ENCODE measurements at places on chromosomes 1 and 21.

- DNase-seq, result no peak
These were observed 112.1 kb downstream of the HLCS start for GRCh38 chr21:36854391-36854790.

GRCh38 chr1:200922406-200922805, 27.7 kb downstream of the INAVA start:
- no peak for DNase-seq

- DNase-seq, result no peak
These were observed 158.9 kb downstream of the PCBP3 start for GRCh38 chr21:45802425-45802824.

GRCh38 chr1:235553112-235553551, 48.9 kb upstream of the B3GALNT2 start:
- DNase-seq, result no peak

DNA sequence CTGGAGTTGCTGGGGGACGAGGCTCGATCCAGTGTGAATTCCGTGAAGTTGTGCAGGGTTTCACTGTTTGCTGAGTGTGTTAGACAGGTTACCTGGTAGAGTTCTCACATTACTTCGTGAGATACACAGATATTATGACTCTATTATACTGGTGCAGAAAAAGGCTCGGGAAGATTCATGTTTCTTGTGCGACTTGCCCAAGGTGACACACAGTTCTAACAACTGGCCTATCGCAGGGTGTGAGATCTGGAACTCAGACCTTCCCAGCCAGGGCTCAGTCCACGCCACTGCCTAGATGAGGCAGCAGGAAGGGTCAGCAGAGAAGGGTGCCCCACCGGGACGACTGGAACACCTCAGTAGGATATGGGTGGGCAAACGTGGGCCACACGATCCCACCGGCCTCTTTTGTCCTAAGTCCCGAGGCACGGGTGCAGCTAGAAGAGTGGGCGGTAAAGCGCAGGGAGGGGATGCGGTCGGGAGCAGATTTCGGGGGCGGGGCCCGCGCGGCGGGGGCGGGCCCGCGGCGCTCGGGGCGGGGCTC, 296 bp upstream of the RNPEP start:
- peak; percentile 72 for DNase-seq

GRCh38 chr1:161139766-161140165, 7.3 kb upstream of the DEDD start:
- no peak for DNase-seq

DNA sequence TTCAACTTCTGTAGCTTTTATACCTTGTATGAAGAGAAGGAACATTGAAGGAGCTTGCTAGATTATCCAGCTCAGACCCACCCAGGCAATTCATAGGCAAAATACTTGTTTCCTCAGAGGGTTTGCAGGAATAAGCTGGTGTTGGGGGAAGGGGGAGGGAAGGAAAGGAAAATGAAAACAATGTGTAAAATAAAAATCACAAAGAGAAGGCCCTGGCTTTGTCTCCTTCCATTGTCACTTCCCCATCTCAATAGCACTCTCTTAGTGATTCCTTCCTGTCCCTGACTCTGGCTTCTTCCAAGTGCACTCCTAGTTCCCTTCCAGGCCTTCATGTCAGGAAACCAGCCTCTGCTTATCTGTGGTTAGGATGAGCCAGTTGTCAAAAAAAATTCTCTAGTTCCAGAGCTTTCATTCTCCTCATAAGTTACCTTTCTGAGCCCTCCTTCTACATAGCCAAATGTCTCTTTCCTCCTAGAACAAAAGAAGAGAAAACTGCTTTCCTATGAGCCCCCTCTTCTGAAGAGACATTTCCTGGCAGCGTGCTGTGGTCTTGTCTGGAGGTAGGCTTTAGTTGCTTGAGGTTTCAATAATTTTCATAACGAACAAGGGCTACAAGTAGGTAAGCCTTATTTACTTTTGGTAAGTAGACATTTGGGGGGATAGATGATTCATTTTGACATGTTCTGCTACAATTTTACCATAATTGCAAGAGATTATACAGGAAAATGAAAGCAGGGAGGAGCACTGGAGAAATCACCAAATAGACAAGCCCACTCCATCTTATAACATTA, 45.7 kb downstream of the FASLG start:
- no peak for DNase-seq

- DNase-seq, result no peak
These were observed 142.3 kb downstream of the DNM3 start for GRCh38 chr1:171983584-171983983.

- no peak for DNase-seq
These were observed 37.9 kb downstream of the RLF start for GRCh38 chr1:40199126-40199525.

GRCh38 chr1:154198756-154199562, 7.1 kb upstream of the TPM3 start:
- peak; percentile 41 for DNase-seq

- no peak for DNase-seq
These were observed 2.3 kb downstream of the ATP1A1 start for GRCh38 chr1:116375148-116375886.

DNA sequence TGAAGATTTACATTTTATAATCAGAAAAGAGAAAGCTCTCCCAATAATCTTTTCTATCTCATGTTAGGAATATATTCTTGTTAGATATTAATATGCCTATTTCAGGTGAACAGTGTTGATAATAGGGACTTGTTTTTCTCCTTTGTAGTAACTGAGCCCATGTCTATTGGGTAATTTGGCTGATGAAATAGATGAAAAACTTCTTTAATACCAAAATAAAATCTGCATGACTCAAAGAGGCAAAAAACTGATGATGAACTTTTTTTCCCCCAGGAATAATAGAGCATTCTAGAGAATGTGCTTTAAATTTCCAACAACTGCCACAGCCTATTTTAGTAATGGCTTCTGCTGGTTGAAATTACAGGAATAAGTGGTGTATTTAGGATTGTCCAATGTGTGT, 178.9 kb upstream of the GREM2 start:
- no peak for DNase-seq

- no peak for DNase-seq
These were observed 132.7 kb downstream of the UCK2 start for GRCh38 chr1:165960136-165960535.

GRCh38 chr1:109149874-109150601, 36.1 kb downstream of the ELAPOR1 start:
- DNase-seq, result no peak

GRCh38 chr1:201131398-201131797, 4.4 kb upstream of the ASCL5 start:
- DNase-seq, result no peak

DNA sequence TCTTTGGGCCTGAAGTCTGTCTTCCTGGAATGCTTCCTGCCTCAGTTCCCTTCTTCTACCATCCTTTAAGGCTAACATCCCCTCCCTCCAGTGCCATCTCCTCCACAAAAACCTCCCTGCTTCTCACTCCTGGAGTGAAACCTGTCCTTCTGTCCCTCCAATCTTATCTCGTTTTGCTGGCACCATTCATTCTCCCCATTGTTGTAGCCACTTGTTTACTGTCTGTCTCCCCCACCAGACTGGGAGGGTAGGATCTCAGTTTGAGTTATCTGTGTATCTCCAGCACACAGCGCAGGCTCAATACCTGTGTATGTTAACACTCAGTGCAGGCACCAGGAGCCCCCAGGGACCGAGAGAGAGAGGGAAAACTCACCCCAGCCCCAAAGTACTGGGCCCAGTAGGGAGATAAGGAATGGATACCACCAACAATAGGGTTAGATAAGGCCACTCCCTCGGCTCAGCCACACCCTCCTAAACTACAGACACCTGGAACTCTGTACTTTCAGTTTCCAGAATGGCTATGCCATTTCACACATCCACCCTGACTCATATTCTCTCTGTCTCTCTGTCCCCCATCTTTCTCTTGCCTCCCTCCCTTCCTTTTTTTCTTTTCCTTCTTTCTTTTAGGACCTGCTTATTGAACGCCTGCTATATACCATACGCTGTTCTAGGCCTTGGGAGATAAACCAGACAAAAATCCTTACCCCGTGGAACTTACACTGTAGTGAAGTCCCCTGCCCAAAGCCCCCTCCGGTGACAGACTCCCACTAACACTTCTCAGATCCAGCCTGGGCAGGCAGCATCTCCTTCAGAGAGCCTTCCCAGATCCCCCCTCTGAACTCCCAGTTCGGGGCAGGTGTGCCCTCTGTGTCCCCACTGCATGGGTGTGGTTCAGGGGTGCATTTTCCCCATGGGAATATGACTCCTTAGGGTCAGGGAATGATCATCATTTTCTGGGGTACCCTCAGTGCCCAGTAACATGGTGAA, 3.3 kb upstream of the SSBP3 start:
- no peak for DNase-seq

GRCh38 chr1:86394416-86394815, 1.7 kb downstream of the ODF2L start:
- no peak for DNase-seq

- DNase-seq, result no peak
These were observed 55.1 kb downstream of the PTGER3 start for GRCh38 chr1:70992521-70992920.

- DNase-seq, result no peak
These were observed 5.4 kb upstream of the ALPL start for GRCh38 chr1:21503706-21504377.

GRCh38 chr1:209688746-209689234, 13.6 kb downstream of the G0S2 start:
- no peak for DNase-seq

DNA sequence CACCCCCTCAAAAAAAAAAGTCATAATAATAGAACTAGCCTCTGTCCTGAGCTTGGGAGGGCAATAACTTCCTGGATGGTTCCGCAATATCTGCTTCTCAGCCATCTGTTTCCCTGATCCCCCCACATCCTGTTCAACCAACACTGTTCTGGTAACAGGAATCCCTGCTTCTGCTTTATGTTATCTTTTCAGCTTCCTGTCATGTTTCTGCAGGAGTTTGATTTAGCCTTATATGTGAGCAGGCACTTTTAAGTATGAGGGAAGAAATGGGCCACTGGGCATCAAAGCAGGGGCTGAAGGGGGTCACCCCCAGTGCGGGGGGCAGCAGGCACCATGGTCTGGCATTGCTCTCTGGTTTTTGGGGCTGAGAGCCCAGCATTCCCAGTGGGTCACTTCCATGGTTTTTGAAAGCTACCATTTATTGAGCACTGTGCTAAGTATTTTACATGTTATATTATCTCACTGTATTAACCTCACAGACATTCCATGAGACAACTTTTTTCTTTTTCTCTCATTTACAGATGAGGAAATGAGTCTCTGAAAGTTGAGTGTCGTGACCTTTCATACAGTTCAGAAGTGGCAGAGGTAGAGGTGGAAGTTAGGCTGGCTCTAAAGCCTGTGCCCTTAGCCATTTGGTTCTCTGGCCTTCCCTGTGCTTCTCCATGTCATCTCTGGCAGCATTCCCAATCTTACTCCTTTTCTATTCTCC, 61.9 kb downstream of the DNTTIP2 start:
- DNase-seq, result no peak

GRCh38 chr1:15956150-15956549, 19.8 kb downstream of the ZBTB17 start:
- DNase-seq, result no peak

- no peak for DNase-seq
These were observed 37.1 kb upstream of the KANK4 start for GRCh38 chr1:62356257-62356835.
